H1 (cell line): ENCODE measurements at places on chromosomes 2 and 18. TPM values are rescaled to one million over a fixed set of nuclear protein-coding genes. Genes with fewer than 3 reads are reported as not detected.

Gene CD8B2
- total RNA-seq, result not detected in 2 replicates

Gene DNAH7
- total RNA-seq, result 0.07 and 0.21 TPM in 2 replicates

Gene UGT1A4
- total RNA-seq, result not detected in 2 replicates

Gene OSBPL6
- 5.6 and 7.2 TPM in 2 replicates for total RNA-seq

- DNase-seq, result no peak
Observed at GRCh38 chr2:15059870-15060512, 427.5 kb downstream of the LRATD1 start.

- DNase-seq, result no peak
Observed at GRCh38 chr2:99619151-99619550, 129.3 kb upstream of the REV1 start.

DNA sequence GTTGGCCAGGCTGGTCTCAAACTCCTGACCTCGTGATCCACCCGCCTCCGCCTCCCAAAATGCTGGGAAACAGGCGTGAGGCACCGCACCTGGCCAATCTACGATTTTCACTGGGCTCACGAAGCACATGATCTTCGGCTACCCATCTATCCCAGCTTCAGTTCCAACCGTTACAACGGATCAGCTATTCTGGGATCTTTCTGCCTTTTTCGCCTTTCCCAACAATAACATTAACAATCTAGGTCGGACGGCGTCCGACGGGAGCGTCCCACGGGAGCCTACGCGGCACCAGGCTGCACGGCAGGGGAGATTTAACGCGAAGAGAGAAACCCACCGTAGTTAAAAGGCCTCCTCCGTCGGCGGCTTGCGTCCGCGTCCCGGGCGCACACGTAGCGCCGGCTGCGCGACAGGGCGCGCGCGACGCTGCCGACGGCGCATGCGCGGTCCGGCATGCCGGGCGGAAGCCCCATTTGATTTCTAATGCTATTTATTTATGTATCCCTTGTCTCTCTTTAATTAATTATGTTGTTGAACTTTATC, at the start of gene MSL3B:
TSS of gene MSL3B (minus strand) at position 394 of the 540 bp plus-strand sequence.
- DNase-seq, result peak; percentile 70

DNA sequence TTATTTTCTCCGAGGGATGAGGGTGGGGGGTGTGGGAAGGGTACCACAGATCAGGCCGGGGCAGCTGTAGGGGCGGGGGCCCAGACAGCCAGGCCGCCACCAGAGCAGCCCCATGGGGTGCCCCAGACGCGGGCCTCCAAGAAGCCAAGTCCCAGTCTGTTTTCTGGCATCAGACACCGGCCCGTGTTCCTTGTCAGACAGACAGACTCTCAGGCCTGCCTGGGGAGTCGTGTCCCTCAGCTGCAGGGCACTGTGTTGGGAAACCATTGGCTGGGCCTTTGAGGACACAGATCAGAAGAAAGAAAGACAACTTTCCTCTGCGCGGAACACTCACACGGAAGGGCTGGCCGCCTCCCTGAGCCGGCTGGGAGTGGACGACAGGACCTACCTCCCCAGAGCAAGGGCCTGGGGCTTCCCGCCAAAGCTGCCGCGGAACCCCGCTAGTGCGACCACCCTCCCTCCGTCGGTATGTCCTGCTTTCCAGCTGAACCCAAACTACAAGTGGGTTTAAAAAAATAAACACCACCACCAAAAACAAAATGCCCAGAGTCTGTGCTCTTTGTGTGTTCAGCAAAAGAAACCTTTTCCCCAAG, 88.0 kb downstream of the SMAD7 start:
- no peak for DNase-seq

- no peak for DNase-seq
Observed at GRCh38 chr18:47204908-47205522, 28.9 kb upstream of the IER3IP1 start.

- DNase-seq, result no peak
Observed at GRCh38 chr18:24633121-24633520, 172.7 kb downstream of the HRH4 start.

GRCh38 chr2:84840306-84840705, 40.6 kb downstream of the TRABD2A start:
- DNase-seq, result no peak

GRCh38 chr2:235749121-235749770, 255.4 kb downstream of the AGAP1 start:
- no peak for DNase-seq

GRCh38 chr2:24313744-24314632, 46.3 kb downstream of the ITSN2 start:
- no peak for DNase-seq

- no peak for DNase-seq
Observed at GRCh38 chr2:86249579-86250391, 50.5 kb downstream of the MRPL35 start.

DNA sequence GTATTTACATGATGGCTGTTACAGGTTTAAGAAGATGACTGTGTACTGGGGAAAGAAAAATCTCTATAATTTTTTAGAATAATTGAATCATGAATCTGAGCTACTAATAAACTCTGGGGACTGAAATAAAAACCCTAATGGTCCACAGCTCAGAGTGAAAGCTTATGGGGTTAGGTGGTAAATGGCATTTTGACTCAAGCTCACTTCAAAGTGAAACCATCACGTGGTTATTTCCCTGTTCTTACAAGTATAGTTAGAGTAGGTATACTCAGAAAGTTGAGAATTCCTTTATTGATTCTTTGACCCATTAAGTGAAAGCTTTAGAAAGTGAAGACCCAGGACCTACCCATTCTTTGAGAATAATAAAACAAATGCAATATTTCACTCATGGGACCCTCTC, 626.2 kb upstream of the SETBP1 start:
- no peak for DNase-seq

DNA sequence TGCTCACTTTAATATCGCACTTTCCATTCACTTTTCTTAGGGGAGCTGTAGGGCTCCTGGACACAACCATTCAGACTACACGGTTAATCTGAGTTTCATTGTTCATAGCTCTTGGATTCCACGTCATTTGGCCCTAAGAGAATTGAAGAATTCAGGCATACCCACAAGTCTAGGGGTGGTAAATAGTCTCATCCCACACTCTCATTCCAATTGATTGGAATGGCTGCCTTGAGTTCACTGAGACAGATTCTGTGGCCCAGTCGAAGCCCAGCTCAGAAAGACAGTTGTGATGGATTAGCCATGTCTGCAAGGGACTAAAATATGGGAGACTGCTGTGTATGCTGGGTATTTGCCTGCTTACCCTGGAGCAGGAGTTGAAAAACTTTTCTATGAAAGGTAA, 124.6 kb downstream of the TFCP2L1 start:
- no peak for DNase-seq

DNA sequence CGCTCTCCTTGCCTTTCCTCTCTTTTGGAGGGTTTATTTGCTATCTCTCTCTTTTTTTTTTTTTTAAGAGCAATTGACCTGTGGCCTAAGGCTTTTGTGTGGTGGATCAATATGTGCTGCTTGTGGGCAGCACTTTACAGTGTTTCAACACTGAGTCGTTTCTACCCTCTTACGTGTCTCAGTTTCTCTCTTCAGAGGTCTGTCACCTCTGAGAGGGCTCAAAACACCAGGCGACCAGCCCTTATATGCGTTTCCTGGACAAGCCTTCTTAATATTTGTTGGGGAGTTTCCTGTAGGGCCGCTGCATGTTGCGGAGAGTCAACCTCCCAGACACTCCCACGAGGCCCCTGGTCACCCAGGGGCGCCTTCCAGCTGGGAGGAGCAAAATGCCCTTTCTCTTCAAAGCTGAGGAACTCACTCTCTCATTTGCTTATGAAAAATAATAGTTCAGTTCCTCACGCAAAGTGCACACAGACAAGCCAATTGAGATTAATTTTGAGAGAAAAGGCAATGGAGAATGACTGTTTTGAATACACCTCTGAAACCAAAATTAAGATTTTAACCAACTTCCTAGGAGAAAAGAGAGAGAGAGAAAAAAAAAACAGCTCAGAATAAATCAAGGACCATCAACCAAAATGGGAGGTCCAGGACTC, 96.3 kb upstream of the B3GNT2 start:
- peak; percentile 24 for DNase-seq

DNA sequence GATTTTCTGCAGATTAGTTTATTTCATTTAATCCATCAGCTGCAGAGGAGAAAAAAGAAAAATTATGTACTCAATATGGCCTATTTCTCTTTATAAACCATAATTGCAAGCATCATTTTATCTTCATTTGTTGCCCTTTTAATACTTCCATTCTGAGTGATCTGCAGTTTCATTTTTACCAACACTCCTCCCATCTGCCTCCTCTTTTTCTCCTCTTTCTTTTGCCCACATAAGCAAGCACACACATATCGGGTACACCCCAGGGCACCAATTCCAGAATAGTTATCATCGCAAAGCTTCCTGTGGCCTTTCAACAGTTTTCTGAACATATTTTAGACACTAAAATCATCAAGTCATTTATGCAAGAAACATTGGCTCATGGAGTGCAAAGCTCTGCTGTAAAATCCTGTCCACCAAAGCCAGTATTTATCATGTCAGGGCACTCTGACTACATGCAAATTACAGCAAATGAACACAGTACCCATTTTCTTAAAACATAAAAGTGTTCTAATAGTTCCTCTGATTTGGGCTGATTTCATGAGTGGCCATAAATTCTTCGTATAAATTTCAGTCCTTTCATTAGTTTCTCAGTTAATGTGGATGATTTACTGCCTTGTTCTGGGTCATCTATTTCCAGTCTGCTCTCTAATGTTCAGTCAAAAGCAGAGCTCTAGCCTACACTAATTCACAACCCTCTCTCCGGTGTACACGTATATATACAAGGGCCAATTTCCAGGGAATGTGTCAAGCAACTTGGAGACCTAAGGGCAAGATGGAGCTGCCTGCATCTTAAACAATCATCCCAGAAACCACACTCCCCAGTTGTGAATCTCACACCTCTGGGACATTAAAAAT, 281.3 kb downstream of the STK39 start:
- DNase-seq, result no peak

- DNase-seq, result no peak
Observed at GRCh38 chr2:58669998-58670397, 428.9 kb upstream of the FANCL start.

DNA sequence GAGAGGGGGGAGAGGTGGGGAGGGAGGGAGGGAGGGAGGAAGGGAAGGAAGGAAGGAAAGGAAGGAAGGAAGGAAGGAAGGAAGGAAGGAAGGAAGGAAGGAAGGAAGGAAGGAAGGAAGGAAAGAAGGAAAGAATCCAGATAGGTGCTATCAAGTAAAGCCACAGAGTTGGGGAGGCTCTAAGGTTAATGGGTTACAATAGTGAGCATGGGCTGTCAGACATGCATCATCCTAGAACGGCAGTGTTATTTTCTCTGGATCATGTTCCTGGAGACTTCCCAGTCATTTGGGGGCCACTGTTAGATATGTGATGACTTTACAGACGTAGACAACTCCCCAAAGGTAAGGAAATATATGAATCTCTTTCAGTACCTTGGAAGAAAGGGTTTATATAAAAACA, 31.1 kb downstream of the CDK15 start:
- DNase-seq, result no peak
